ENCODE measurements at places on chromosomes 5 and 9.
A peak's percentile ranks its signal among the peaks of the same experiment; 100 is the strongest.

DNA sequence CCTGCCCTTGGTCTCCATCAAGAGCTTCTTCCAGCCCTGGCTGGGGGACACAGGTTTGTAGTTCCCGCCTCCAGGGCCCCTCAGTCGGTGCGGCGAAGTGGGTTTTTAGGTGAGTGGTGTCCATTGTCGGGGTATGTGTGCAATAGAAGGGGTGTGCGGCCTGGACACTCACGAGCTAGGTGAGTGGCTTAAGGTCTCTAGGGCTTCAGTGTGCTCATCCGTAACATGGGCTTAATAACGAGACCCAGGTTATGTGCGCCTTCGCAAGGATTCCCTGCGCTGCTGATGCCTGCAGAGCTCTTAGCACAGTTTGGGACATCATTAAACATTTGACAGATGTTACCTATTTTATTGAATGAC, 656 bp downstream of the CEP78 start:
- DNase-seq = no peak

GRCh38 chr5:56402266-56403220, 169.4 kb upstream of the ANKRD55 start:
- no peak for DNase-seq

GRCh38 chr5:1730487-1730847, 69.2 kb downstream of the MRPL36 start:
- DNase-seq = no peak

DNA sequence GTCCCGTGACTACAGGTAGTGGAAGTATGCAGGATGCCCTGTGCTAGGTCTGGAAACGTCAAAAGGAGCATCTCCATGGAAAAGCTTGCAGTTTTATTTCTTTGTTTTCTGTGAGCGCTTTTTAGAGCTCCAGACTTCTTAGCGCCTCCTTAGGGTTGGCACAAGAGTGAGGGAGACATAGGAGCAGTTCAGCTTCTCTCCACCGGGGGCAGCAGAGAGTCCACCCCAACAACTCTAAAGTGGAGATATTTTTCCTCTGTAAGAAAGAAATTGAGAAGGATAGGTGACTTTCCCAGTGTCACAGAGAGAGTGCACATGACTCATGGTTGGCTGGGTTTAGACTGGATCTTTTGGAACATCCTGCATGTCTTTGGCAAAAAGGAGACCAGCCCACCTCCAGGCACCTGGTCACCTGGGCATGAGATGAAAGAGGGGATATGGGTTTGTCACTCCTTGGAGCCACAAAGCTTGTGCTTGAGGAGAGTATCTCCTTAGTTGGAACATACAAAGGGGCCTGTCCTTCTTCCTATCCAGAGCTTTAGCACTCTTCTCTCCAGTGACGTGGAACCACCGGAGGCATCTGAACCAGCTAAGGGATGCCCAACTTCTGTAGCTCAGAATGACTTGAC, 637.7 kb downstream of the SEMA5A start:
- peak; percentile 33 for DNase-seq

Measured in fibroblast of upper back skin (primary cell).